Tibial nerve (tissue), 4 donors: ENCODE measurements at places on chromosomes 3 and 15.

DNA sequence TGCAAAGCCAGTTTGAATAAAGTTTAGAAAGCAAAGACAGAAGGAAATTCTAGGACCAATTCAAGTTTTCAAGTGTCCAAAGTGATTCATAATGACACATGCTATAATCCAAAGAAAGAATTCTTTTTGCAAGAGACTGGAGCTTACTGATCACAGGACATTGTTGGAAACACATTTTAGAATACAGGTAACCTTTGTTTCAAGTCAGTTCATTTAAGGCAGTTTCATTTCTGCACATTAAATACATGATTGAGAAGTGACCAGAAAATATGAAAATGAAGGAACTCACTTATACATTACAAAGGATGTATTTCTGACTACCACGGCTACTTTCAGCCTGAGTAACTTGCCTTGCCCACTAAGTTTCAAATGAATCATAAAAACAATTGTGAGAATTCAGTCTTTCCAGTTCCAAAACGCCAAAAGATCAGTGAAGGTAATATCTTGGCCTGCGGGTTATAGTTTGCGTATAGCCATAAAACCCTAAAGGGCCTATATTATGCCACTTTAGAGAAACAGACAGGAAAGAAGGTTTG is 48.7 kb downstream of the PRICKLE2 start:
- DNase-seq: no peak

GRCh38 chr3:101858464-101859030 is 9.2 kb downstream of the NFKBIZ start:
- no peak for DNase-seq

GRCh38 chr3:131708241-131708640 is 205.5 kb upstream of the MRPL3 start:
- DNase-seq: no peak

GRCh38 chr15:101646672-101647071 is 5.5 kb downstream of the TM2D3 start:
- no peak for DNase-seq

- no peak for DNase-seq
Measured at GRCh38 chr3:121852256-121852655, 17.2 kb downstream of the EAF2 start.

GRCh38 chr3:183698318-183698751 is 738 bp downstream of the YEATS2 start:
- DNase-seq: no peak

GRCh38 chr3:129280183-129280582 is 1.5 kb downstream of the HMCES start:
- DNase-seq: no peak

GRCh38 chr15:58686286-58686685 is 63.2 kb downstream of the ADAM10 start:
- no peak for DNase-seq
